ENCODE measurements at places on chromosomes 4 and X. TPM values are rescaled to one million over a fixed set of nuclear protein-coding genes. Genes with fewer than 3 reads are reported as not detected.

CYTL1 gene
- 9.0 TPM for polyA plus RNA-seq

GRXCR1 gene
- not detected for polyA plus RNA-seq

GRCh38 chr4:86264241-86264640 is 95.6 kb downstream of the MAPK10 start:
- DNase-seq = no peak

- no peak for DNase-seq
These were observed 129.6 kb downstream of the ZNF330 start for GRCh38 chr4:141350122-141350905.

GRCh38 chr4:24405341-24405740 is 179.0 kb downstream of the DHX15 start:
- no peak for DNase-seq
